Natural killer cell treated with Interleukin-12 subunit alpha and Interleukin-12 subunit beta and Interleukin-15 and Interleukin-18, amount 100 ng/mL, for 72 hours (primary cell): ENCODE measurements at places on chromosomes 1 and 21.

GRCh38 chr1:197127246-197127912, 19.1 kb downstream of the ASPM start:
- H3K4me3 ChIP-seq = no peak overlapping the region
- peaks cover 5% of the 10 kb centered on the region for H3K36me3 ChIP-seq
- no peaks in the 10 kb centered on the region for H3K27me3 ChIP-seq
- no peak for DNase-seq
- H3K27ac ChIP-seq = no peak overlapping the region

DNA sequence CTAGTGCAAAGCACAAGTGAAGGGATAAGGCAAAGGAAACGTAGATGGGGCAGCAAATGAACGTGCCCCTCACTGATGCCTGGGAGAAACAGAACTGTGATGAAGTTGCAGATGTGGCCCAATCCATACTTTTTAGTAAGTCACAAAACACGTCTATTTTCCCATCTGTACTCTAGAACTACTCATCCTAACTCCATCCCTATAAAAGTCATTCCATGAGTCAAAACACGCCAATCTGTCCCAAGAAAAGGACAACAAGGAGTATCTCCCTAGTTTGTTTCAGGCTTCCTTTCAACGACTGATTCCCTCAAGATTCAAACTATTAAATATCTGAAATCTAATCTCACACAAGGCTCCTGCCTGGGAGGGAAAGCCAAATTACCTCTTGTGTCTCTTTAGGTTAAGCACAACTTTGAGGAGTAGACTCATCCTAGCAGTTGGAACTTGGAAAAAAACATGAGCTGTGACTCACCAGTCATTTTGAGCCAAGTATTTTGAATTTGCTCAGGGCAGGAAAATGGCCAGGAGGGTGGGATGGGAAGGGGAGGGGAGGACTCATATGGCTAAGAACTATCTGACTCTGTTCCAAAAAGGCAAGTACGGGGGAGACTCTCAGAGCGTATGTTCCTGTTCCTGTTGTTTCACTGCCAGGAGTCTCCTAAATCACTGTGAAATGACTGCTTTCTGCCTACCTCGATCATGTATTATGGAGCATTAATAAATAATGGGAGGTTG, 214.5 kb upstream of the CAMK1G start:
- no peak overlapping the region for H3K27ac ChIP-seq
- no peaks in the 10 kb centered on the region for H3K27me3 ChIP-seq
- DNase-seq = no peak
- no peaks in the 10 kb centered on the region for H3K4me1 ChIP-seq

- H3K4me1 ChIP-seq = no peaks in the 10 kb centered on the region
- H3K4me3 ChIP-seq = no peak overlapping the region
- H3K27ac ChIP-seq = no peak overlapping the region
- H3K27me3 ChIP-seq = no peaks in the 10 kb centered on the region
- no peaks in the 10 kb centered on the region for H3K36me3 ChIP-seq
- DNase-seq = no peak
Measured at GRCh38 chr21:36310016-36310415, 10.0 kb upstream of the MORC3 start.

DNA sequence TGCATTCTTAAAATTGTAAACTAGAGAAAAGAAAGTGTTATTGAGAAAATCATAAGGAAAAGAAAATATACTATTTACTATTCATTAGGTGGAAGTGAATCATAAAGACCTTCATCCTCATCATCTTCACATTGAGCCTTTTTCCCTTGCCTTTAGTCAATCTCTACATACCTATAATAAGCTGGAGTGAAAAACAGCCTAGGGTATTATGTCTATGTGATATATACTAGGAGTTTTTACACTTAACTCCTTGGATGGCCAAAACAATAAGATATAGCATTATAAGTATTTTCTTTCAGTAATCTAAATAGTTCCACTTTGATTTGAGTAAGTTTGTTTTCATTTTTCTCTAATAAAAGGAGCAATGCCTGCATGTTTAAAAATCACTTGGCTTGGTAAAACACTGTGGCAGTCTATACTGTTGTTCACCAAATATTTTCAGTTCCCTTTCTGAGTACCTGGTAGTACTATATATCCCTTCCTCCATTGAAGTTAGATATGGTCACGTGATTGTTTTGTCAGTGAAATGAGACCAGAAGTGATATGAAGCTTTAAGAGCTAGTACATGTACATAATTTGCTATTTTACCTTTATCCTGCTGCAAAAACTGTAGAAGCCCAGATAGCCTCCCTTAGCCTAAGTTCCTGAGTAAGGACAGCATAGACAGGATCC, 78.3 kb downstream of the CLEC20A start:
- H3K4me3 ChIP-seq = no peak overlapping the region
- DNase-seq = no peak
- H3K36me3 ChIP-seq = peaks cover 7% of the 10 kb centered on the region
- no peaks in the 10 kb centered on the region for H3K27me3 ChIP-seq
- no peaks in the 10 kb centered on the region for H3K4me1 ChIP-seq

- DNase-seq = no peak
Measured at GRCh38 chr1:8266436-8267165, 51.3 kb upstream of the SLC45A1 start.

DNA sequence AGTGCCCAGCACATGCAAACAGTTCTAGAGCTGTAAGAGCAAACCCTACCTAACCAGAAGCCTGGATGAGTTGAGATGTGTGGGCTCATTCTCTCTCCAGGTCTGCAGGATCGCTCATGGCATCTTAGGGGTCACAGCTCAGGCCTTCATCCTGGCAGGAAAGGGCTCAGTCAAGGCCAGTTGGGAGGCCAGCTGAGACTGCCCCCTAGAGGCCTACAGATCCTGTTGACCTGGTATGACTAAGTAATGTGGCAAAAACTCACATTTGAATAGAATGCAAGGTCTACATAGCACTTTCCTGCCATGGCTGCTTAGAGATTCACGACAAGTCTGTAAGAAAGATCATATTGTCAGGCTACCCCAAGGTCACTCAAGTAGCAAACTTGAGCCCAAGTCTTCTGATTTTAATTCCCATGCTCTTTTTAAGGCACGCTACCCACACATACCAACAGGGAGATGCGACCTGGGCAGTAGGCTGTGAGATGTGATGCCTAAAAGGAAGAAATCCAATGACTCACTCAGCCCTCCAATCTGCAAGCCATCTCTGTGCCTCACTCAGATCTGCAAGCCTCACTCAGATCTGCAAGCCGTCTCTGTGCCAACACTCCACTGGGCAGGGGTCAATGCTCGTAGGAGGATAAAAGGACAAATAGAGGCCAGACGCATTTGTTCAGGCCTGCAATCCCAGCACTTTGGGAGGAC, 5.1 kb upstream of the CAPN8 start:
- peaks cover 9% of the 10 kb centered on the region for H3K27me3 ChIP-seq
- no peaks in the 10 kb centered on the region for H3K36me3 ChIP-seq
- no peak for DNase-seq
- H3K4me3 ChIP-seq = no peak overlapping the region
- H3K27ac ChIP-seq = no peak overlapping the region

DNA sequence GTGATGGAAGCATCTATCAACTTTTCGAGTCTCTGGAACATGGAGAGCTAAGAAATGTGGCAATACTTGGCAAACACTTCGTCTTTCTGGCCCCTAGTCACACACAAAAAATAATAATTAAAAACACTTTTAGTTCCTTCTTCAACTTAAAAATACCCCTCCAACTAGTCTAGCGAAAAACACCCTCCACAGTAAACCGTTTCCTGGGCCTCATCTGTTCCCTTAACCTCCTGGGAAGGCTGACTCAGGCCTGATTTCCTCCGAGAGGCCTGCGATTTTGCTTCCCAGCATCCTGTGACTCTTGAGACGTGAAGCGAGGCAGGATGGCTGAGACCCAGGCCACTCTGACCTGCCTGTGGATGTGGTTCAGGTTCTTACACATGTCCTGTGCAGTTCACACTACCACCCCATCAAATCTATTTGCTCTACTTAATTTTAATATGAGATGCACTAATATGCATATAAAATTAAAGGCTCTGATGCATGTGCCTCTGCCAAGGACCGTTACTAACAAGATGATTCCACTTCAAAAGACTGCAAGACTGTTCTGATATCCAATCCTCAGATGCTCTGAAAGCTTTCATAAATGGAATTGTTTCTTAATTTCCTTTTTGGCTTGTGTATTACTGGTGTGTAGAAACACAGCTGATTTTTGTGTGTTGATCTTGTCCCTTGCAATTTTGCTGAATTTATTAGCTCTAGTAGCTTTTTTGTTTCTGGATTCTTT, 3.5 kb downstream of the NAV1 start:
- H3K4me3 ChIP-seq = no peak overlapping the region
- H3K27me3 ChIP-seq = peaks cover 55% of the 10 kb centered on the region
- no peaks in the 10 kb centered on the region for H3K36me3 ChIP-seq
- DNase-seq = no peak
- H3K27ac ChIP-seq = no peak overlapping the region

DNA sequence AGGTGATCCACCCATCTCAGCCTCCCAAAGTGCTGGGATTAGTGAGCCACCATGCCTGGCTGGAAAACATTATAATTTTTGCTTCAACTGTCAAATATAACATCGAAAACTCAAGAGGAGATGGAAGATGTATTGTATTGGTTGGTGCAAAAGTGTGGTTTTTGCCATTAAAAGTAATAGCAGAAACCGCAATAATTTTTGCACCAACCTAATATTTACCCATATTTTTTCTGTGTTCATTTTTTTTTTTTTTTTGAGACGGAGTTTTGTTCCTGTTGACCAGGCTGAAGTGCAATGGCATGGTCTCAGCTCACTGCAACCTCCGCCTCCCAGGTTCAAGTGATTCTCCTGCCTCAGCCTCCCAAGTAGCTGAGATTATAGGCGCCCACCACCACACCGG, 27.1 kb upstream of the SHE start:
- peaks cover 7% of the 10 kb centered on the region for H3K27me3 ChIP-seq
- no peak for DNase-seq
- no peaks in the 10 kb centered on the region for H3K4me1 ChIP-seq
- H3K36me3 ChIP-seq = no peaks in the 10 kb centered on the region
- H3K4me3 ChIP-seq = no peak overlapping the region
- no peak overlapping the region for H3K27ac ChIP-seq

DNA sequence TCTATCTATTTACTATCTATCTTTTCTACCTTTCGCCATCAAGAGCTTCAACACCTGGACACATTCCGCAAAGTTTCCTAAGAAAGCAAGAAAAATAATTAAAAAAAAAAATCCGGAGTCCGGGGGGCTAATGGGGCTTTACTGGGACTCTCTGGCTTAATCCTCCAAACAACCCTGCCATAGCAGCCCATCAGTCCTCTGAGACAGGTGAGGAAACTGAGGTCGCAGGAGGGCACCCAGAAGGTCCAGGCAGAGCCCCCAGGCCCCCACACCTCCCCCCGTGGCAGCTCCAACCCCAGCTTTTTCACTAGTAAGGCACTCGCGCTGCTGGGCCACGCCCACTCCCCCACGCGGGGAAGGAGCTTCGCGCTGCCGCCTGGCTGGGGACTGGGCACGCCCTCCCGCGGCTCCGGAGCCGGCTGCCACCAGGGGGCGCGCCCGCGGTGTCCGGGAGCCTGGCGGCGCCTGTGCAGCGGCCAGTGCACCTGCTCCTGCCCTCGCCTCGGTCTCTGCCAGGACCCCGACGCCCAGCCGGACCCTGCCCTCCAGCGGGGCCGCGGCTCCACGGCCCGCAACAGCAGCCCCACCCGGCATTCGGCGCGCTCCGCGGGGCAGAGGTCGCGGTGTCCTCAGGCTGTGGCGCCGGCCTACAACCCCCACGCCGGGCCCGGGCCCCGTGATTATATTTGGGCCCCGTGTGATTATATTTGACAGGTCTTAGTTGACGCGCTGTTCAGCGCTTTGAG, 54.1 kb upstream of the SAMD11 start:
- no peaks in the 10 kb centered on the region for H3K36me3 ChIP-seq
- peak; percentile 87 for DNase-seq
- no peak overlapping the region for H3K27ac ChIP-seq
- peaks cover 24% of the 10 kb centered on the region for H3K27me3 ChIP-seq
- H3K4me1 ChIP-seq = no peaks in the 10 kb centered on the region
- peak overlapping the region; percentile 33 for H3K4me3 ChIP-seq

GRCh38 chr1:84809023-84809422, 84.0 kb downstream of the LPAR3 start:
- H3K27ac ChIP-seq = no peak overlapping the region
- no peak overlapping the region for H3K4me3 ChIP-seq
- DNase-seq = no peak
- no peaks in the 10 kb centered on the region for H3K4me1 ChIP-seq

DNA sequence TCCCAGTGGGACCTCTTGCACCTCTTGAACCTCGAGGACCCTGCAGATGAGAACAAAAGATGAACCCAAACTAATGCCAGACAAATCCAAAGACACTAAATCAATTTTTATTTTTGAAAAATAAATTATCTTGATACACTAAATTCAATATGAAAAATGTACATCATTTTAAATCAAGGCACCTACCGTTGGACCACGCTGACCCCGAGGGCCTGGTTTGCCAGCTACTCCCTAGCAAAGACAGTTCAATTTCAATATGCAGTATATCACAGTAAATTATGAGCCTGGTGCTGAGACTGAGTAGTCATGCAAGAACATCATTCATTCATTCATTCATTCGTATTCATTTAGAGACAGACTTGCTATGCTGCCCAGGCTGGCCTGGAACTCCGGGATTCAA, 129.4 kb downstream of the COL11A1 start:
- H3K4me3 ChIP-seq = no peak overlapping the region
- no peaks in the 10 kb centered on the region for H3K36me3 ChIP-seq
- H3K27me3 ChIP-seq = no peaks in the 10 kb centered on the region
- H3K27ac ChIP-seq = no peak overlapping the region

- no peak overlapping the region for H3K27ac ChIP-seq
- no peak for DNase-seq
- H3K27me3 ChIP-seq = peaks cover 35% of the 10 kb centered on the region
Measured at GRCh38 chr1:14245954-14246353, 352.5 kb upstream of the KAZN start.

DNA sequence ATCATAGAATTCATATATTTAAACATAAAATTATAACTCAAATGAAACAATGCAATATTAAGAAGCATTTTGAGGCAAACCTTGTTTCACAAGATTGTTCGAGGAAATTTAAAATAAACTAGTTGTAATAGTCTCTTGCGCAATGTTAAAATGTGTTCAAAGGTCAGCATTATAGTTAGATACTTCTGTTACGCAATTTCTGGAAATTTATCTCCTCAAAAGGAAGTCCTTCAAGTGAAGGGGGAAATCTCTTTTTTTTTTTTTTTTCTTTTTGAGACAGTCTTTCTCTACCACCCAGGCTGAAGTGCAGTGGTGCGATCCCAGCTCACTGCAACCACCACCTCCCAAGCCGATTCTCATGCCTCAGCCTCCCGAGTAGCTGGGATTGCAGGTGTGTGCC, 52.1 kb downstream of the FMO4 start:
- H3K36me3 ChIP-seq = peaks cover 13% of the 10 kb centered on the region
- H3K27ac ChIP-seq = no peak overlapping the region
- H3K4me3 ChIP-seq = no peak overlapping the region

DNA sequence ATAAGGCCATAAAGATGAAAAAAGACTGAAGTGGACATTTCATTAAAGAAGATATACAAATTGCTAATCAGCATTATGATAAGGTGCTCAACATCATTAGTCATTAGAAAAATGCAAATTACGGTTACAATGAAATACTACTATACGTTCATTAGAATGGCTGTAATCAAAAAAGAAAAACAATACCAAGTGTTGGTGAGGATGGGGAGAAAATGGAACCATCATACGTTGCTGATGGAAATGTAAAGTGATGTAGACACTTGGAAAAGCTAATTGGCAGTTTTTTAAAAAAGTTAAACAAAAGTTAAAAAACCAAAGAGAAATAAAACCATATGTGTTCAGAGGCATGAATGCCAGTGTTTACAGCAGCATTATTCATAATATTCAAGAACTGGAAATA, 8.6 kb upstream of the SOD1 start:
- H3K4me1 ChIP-seq = peaks cover 13% of the 10 kb centered on the region
- no peak overlapping the region for H3K4me3 ChIP-seq
- peaks cover 2% of the 10 kb centered on the region for H3K27me3 ChIP-seq
- DNase-seq = no peak
- H3K27ac ChIP-seq = no peak overlapping the region
